Activated CD4-positive, alpha-beta T cell treated with anti-CD3 and anti-CD28 coated beads, Interleukin-2, amount 50 U/mL, for 4 hours (primary cell): ENCODE measurements at places on chromosomes 16 and 17.
A peak's percentile ranks its signal among the peaks of the same experiment; 100 is the strongest.

DNA sequence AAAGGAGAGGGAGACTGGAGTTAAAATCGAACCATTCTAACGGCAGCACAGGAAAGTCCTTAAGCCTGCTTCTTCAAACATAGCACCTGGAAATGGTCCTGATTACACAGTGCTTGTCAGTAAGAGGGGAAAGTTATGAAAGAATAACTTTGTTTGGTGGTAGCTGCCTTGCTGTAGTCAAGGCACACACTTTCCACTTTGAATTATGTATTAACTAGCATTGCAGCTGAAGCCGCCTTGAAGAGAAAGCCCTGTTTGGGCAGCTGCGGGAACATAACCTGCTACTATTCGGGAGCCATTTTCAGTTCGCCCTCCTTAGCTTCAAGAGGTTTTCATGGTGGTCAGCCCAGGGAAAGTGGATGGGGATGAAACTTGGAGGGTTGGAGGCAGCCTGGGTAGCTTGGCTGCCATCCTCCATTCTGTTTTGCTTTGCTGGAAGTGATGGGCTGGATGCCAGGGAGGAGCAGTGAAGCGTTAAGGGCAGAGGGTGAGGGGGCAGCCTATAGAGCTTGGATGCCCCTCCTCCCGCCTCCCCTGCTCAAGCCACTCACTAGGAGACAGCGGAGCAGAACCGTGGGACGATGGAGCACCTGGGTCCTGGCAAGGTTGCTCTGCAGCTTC lies 5.3 kb upstream of the HAS3 start:
- DNase-seq = no peak

- DNase-seq = no peak
Observed at GRCh38 chr17:46841561-46842379, 9.6 kb upstream of the WNT9B start.

DNA sequence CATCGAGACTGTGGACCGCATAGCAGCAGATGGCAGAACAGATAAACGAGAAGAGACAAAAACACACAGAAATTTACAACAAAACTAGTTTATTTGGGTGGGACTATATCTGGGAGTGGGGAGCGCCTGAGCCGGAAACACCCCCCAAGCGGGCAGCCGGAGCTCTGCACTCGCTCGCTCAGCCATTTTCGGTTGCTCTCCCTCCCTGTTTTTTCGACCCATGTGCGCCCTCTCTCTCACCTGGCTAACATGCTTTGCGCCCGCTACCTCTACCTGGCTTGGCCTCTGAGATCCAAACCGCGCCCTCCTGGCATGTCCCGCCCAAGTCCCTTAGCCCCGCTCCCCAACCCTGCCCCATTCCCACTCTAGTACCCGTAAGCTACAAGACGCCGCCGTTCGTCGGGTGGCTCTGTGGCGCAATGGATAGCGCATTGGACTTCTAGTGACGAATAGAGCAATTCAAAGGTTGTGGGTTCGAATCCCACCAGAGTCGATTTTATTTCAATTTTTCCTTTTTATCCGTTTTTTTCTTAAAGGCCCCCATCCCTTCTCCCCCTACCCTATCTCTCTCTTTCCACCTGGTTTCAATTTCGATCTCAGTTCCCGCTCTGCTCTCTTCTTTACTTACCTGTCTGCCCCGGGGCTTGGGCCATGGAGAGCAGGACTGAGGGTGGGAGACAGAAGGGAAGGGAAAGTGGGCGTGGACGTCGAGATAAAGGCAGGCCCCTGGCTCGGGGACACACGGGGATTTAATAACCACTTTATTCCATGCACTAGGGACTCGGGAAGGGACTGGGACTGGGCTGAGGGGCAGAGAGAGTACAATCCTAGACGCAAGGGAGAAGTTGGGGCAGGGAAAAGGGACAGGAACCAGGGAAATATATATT lies 2.4 kb upstream of the ALOXE3 start:
- peak; percentile 69 for DNase-seq

DNA sequence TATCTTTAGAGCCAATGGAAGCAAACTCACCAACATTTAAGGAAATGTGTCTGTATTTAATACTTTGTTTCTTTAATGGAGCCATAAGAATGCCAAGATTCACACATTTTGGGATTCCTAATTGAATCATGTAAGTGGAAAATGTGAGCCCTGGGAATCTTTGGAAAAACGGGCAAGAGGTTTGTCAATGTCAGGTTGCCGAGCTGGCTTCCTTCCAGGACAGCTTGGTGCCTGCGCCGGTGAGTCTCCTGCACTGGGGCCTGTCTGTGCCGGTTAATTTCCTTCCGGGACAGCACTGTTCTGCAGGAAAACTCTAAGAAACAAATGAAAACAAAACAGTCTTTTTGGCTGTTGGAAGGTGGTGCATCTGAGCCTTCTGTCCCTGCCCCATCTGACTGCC lies 210.6 kb downstream of the HAPSTR1 start:
- no peak for DNase-seq

GRCh38 chr16:58088091-58088490 lies 41.1 kb downstream of the CFAP20 start:
- no peak for DNase-seq

DNA sequence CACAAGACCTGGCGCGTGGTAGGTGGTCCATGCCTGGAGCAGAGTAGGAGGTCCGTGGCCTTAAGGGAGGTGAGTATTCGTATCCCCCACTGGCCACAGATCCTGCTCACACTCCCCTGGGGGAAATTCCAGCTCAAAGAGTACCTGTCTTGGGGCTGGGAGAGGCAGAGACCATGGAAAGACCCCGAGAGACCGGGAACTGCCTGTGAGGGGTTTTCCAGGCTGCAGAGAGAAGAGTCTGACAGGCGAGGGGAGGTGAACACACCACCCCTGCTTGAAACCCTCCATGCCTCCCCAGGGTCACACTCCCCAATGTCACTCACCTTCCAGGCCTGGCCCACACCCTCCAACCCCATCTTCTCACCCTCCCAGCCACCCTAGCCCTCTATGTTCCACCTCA lies 12.6 kb upstream of the SNN start:
- DNase-seq = no peak

DNA sequence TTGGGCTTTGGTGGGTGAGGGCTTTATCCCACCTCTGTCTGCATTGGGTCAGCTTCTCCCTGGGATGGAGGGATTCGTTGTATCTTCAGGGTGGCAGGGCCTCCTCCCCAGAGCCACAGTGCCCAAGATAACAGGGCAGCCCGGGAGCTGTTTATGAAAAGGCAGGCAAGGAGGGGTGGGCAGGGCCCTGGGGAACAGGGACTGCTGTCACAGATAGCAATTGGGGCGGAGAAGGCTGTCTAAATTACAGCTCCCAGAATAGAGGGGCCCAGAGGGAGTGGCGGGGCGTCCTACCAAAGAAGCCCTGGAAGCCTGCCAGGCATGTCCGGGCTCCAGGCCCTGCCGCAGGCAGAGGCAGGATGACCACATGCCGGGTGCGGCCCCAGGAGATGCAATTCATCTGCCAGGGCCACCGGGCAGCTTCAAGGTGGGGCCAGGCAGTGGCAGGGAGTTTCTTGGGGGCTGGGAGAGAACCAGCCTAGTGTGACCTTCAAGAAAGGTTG lies 18.8 kb upstream of the PHOSPHO1 start:
- no peak for DNase-seq

- DNase-seq = no peak
Observed at GRCh38 chr17:33109336-33110072, 117.9 kb downstream of the SPACA3 start.

DNA sequence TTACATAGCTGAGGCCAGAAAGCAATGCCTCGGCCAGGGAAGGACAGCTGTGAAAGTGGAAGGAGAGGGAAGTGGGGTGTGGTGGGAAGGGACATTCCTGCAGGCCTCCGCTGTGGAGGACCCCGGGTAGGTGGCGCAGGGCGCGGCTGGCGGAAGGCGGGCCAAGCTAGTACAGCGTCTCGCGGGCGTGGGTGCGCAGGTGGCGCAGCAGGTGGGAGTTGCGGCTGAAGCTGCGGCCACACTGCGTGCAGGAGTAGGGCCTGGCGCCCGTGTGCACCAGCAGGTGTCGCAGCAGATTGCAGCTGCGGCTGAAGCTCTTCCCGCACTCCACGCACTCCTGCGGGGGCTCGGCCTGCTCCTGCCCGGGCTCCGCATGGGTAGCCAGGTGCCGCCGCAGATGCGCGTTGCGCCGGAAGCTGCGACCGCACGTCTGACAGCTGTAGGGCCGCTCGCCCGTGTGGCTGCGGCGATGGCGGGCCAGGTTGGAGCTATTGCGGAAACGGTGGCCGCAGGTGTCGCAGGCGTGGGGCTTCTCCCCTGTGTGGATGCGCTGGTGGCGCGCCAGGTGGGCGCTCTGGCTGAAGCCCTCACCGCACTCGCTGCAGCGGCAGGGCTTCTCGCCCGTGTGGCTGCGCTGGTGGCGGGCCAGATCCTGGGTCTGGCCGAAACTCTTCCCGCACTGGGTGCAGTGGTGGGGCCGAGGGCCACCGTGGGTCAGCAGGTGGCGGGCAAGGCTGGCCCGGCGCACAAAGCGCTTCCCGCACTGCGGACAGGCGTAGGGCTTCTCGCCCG lies 10.0 kb downstream of the ZSCAN10 start:
- no peak for DNase-seq

- DNase-seq = no peak
Observed at GRCh38 chr16:65254144-65254543, 132.3 kb upstream of the CDH11 start.

DNA sequence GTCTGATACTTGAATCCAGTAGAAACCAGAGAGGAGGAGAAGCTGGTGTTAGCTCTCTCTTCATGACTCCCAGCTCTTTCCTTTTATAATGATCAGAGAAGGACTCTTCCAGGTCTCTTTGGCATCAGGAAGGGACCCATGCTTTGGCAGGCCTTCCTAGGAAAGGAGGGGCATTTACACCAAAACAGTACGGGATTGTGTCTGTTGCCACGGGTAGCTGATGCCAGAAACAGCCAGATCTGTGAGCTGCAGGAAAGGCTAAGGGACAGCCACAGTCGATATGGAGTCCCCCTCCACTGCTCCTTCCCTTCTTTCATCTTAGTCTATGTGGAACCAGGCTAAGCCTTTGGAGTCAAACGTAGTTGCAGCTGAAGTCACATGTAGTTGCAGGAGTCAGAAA lies 9.3 kb downstream of the CEP295NL start:
- no peak for DNase-seq

DNA sequence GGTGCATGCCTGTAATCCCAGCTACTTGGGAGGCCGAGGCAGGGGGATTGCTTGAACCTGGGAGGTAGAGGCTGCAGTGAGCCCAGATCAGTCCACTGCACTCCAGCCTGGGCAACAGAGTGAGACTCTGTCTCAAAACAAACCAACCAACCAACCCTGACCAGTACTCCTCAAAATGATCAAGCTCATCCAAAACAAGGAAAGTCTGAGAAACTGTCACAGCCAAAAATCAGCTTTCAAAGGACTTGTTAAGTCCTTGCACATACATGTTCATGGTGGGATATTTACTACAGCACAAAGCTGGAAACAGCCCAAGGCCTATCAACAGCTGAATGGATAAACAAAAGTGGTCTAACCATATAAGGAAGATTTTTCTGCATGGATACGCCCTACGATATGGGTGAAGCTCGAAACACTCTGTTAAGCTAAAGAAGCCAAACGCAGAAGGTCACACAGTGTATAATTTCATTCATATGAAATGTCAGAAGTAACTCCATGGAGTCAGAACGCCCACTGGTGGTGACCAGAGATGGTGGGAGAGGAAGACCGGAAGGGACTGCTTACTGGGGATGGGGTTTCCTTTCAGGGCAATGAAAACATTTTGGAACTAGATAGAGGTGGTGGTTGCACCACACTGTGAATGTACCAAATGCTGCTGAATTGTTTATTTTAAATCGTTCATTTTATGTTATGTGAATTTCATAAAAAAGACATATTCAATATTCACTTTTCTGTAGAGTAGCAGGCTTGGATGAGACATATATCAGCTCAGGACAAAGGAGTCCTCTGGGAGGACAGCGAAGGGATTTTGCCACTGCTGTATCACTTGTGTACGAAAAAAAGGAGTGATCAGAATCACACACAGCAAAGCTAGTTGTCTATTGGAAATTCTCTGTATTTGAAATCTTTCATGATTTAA lies 17.7 kb downstream of the CCL17 start:
- no peak for DNase-seq

- DNase-seq = no peak
Observed at GRCh38 chr17:79079421-79080200, 5.0 kb downstream of the ENGASE start.

DNA sequence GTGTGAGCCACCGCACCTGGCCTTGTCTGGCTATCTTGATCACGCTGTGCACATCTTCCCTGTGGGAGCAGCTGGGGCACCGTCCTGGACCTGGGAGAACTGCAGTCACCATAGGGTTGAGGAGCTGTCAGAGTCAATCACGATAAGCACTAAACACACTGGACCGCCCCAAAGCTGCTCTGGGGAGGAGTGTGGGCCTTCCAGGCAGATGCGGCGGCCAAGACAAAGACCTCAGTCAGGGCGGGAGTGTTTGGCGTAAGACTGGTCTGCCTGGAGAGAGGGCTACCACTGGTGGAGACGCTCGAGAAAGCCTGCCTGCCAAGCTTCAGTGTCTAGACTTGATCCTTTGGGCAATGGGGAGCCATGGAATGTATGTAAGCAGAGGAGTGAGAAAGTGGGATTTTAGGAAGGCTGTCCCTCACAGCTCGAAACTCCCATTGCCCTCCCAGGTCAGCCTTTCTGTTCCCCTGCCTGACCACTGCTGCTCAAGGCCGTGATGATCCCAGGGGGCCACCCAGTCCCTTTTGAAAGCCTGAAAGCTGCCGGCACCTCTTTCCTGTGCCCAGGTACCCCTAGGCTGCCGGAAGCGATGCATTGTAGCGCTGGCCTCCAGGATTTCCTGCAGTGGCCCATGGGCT lies 29.3 kb upstream of the CIBAR2 start:
- DNase-seq = no peak

DNA sequence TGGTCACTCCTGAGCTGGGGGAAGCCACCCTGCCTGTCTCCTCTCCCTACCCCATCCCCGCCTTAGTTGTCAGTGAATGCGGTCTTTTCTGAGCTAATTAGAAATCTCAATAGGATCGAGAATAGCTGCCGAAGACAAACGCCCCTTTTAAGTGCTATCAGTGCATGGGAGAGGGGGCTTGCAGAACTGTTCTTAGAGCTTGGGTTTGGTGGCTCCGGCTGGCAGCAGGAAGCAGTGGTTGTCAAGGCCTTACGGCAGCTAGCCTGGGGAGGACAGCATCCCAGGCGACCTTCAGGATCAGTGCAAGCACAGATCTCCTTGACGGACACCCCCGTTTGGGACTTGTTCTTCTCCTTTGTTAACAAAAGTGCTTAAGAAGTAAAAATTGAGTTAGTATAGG lies 195.1 kb downstream of the CCDC182 start:
- no peak for DNase-seq
